ENCODE measurements at places on chromosomes 7 and 10.

DNA sequence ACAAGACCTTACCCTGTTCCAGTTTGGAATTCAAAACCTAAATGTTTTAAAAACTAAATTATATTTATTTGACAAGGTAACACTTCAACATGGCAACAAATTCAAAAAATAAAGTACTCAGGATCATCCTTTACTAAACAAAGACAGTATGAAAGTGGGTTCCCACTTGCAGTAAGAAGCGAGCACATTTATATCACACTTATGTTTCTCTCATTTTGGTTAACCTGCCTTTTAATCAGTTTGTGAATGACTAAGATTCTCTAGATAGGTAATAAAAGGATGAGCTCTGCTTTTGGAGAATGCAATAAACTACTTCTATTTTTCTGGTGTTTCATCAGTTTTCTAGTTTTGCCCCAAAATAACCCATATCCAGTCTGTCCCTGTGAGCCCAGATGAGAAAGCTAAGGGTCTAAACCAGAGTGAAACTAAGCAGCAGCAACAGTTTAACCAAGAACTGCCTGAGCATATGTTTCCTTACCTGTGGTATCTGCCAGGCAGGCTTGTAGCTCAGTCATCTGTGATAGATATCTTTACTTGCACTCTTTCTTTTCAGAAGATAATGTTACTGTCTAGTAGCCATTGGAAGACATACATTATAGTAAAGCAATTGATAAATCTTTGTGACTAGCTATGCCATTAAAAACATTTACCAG lies 64.1 kb downstream of the ABLIM1 start:
- DNase-seq, result no peak

DNA sequence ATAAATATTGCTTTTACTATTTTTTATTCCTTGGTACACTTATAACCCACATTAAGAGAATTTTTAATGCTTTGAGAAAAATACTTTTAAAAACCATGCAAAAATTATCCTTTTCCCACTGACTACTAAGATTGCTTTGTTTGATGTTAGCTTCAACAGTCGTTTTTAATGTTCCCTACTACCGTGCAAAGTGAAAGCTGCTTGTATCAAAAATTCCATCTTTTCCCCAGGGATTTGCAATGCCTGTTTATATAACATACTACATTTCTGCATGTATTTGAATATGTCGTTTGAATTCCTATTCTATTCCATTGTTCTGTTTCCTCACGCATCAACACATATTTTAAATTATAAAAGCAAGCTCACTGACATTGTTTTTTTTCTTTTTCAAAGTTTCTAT lies 54.4 kb downstream of the TFPI2 start:
- no peak for DNase-seq

- no peak for DNase-seq
Measured at GRCh38 chr7:35652124-35652523, 42.8 kb downstream of the HERPUD2 start.

GRCh38 chr10:132122939-132123445 lies 57.2 kb downstream of the JAKMIP3 start:
- DNase-seq, result no peak
